ENCODE measurements at places on chromosomes 12 and 14.
A peak's percentile ranks its signal among the peaks of the same experiment; 100 is the strongest.

DNA sequence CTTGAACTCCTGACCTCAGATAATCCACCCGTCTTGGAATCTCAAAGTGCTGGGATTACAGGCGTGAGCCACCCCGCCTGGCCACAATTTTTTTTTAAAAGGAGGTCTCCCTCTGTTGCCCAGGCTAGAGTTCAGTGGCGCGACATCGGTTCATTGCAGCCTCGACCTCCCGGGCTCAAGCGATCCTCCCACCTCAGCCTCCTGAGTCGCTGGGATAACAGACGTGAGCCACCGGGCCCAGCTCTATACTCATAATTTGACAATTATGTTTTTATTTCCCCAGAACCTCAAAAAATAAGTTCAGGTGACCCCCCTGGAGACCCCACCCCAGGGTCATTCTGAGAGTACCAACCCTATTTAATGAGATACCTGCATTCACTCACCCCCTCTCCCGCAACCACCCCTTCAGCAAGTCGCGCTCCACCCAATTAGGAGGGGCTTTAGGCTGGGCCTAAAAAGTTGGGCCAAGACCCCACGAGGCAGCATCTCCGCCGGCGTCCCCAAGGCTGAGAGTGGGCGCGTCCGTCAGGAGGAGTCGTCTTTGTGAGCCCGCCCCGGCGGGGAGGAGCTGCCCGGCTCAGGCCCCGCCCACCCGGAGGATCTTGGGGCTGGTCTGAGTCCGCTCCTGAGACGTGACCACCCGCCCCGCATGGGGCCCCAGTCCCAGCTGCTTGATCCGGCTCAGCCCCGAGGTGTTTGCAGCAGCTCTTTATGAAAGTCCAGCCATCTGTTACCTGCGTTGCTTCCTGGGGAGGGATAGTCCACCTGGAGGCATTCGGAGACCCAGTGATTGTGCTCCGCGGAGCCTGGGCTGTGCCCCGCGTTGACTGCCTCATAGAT lies at the start of gene ANKRD33:
ANKRD33 (plus strand) TSS at position 628 of the 840 bp plus-strand sequence; CDS start at position 712, 84 bp downstream.
- DNase-seq, result no peak

DNA sequence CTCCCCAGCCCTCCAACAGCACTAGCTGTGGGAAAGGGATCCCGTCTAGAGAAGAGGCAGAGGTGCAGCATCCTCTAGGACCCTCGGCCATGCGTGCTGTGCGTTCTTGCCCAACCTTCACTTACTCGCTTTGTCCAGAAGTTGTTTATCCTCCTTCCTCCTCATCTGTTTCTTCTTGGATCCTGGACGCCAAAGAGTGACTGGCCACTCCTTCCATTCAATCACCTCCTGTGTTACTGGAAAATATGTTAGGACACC lies 140.5 kb downstream of the ZFP36L1 start:
- no peak for DNase-seq

DNA sequence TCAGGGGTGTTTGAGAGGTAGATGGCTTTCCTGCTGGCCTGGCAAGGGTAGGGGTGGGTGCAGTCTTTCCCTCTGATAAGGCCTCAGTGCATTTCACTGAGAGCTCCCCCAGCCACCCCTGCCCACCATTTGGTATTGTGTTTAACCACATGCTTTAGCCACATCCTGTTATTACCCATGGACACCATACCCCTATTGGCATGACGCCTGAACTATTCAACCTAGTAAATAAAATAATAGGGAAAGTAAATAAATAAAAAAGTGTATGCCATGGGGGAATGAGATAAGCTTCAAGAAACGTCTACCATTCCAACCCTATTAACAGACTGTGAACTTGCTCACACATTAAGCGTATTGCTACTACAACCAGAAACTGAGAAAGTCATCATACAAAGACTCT lies 7.6 kb upstream of the LGR5 start:
- DNase-seq, result no peak

DNA sequence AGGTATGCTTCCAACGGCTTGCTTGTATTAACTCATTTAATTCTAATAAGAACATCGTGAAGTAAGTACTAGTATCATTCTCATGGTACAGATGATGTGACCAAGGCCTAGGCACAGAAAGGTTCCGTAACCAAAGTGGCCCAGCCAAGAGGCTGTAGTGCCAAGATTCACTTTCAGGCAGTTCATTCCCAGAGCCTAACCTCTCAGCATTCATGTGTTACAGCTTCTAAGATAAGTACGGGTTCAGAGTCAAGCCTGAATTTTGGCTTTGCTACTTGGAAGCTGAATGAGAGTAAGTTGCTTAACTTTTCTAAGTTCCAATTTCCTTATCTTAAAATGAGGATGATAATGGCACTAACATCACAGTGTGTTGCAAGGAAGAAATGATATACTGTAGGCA lies 379.9 kb downstream of the AEBP2 start:
- no peak for DNase-seq

- DNase-seq, result peak; percentile 70
Measured at GRCh38 chr14:95319312-95320077, at the start of gene CLMN. CLMN (minus strand) TSS chr14:95319908; CDS start chr14:95319792, 116 bp downstream.

- DNase-seq, result no peak
Measured at GRCh38 chr12:25979563-25979962, 21.1 kb downstream of the RASSF8 start.

Measured in germinal center (tissue), 1 donor.